ENCODE measurements at places on chromosomes 13 and 19.

DNA sequence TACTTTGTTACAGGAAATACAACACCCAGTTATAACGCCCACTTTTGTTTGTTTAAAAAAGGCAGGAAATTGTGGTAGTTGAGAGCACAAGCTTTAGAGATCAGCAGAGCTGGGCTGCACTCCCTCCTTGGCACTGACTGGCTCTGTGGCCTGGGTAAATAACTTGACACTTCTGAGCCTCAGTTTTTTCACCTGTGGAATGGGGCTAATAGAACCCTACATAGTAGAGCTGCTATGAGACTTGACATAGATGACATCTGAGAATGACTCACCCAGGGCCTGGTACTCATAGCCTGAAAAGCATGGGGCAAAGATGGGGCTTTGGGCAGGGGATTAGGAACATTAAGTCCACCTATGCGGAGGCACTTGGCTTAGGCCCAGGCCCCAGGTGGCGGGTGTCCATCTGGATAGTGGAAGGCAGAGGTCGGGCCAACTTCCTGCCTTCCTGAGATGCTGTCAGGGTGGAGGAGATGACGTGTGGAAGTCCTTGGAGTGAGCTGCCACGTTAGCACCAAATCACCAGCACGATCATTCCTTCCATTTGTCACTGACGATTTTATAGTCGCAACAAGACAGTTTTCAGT, 159.1 kb downstream of the KATNAL1 start:
- DNase-seq: no peak

- DNase-seq: peak; percentile 98
Measured at GRCh38 chr19:2462635-2463421, 6.1 kb upstream of the LMNB2 start.

GRCh38 chr13:41411060-41411459, 46.3 kb upstream of the RGCC start:
- DNase-seq: no peak

DNA sequence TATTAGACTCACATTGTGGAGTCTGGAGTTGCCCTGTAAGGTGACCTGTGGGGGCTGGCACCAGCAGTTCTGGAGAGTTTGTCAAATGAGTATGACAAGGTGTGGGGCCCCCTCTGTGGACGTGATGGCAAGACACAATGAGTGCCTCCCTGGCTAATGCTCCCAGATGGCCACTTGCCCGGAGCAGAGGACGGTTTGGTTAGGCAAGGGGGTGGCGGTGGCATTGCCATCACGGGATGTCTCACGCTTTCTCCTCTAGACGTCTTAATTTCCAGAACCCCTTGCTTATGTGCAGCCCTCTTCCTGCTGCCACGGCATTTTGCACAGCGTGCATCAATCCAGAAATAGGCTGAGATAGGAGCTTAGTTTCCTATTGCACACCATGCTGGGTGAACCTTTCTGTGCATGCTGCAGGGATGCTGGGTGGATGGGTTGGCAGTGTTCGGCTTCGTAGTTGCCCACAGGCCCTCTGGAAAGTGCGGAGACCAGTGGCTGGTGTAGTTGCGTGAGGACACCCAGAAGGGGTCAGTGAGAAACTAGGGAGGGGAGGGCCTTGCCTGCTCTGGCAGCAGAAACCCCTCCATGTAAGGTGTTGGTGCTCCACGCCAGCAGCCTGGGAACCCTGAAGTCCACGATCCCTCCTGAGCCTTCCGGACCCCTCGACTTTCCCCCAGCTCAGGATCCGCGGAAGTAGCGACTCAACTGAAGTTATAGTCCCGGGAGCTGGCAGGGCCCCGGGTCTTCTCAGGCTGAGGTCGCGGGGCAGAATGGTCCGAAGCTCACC, 18.1 kb upstream of the LRP3 start:
- no peak for DNase-seq

DNA sequence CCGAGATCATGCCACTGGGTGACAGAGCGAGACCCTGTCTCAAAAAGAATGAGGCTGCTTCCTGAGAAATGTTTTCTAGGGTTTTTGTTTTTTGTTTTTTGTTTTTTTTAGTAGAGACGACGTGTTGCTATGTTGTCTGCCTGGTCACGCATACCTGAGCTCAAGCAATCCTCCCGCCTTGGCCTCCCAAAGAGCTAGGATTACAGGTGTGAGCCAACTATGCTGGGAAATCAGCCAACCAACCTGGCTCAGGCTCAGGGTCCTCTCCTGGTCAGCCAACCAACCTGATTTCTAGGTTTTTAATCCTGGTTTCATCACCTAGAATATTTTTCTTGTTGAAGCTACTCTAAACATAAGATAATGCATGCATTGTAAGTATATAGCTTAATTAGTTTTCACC, 7.8 kb downstream of the DHX34 start:
- no peak for DNase-seq

- no peak for DNase-seq
Measured at GRCh38 chr13:97130190-97130589, 91.9 kb upstream of the MBNL2 start.

DNA sequence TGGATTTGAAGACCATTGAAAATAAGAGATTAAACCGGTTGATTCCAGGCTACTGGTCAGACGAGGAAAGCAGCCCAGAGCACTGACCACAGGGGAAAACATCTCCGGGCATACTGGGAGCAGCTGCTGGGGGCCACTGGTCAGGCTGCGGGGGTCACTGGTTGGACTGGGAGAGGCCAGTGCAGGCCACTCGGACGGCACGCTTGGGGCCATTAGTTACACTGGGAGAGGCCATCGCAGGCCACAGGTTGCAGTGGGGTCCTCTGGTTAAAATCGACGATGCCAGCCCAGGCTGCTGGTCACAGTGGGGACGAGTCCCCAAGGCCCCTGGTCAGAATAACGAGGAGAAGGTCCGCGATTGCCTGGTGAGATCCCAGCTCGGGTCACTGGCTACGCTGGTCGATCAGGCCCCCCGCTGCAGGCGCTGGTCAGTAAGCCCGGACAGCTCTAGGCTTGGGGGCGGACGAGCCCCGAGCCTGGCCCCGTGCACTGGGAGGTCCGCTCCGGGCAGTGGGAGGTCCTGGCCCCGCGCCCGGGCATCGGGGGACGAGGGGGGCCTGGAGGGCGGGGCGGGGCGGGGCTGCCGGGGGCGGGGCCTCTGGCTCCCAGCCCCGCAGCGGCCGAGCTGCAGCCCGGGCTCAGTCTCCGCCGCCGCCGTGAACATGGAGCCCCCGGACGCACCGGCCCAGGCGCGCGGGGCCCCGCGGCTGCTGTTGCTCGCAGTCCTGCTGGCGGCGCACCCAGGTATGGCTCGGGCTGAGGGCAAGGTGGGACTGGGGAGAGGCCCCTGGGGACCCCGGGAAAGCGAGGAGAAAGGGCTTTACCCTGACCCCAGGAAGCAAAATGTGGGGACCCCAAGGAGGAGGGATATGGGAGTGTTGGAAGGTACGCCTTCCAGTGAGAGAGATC, at the start of gene BCAM:
Gene BCAM (plus strand): TSS at position 641 of the 909 bp plus-strand sequence. CDS start 22 bp downstream, at position 663.
- DNase-seq: peak; percentile 61

- no peak for DNase-seq
Measured at GRCh38 chr19:50820549-50821247, 2.9 kb downstream of the KLK1 start.

- no peak for DNase-seq
Measured at GRCh38 chr13:91758724-91759123, 360.3 kb downstream of the GPC5 start.

- DNase-seq: no peak
Measured at GRCh38 chr19:1491114-1491848, at the start of gene REEP6. Gene REEP6 (plus strand): TSS chr19:1491181. CDS start chr19:1491270, 89 bp downstream.

- DNase-seq: peak; percentile 74
Measured at GRCh38 chr19:13012690-13013608, 17.7 kb downstream of the NFIX start.

GRCh38 chr19:46413262-46414031, at the start of gene CCDC8:
Gene CCDC8 (minus strand): TSS chr19:46413564. CDS start chr19:46412810, 754 bp downstream.
- peak; percentile 98 for DNase-seq

GRCh38 chr13:92843549-92843948, 383.1 kb upstream of the GPC6 start:
- DNase-seq: no peak

GRCh38 chr19:5693195-5694166, 3.4 kb downstream of the RPL36 start:
- no peak for DNase-seq

DNA sequence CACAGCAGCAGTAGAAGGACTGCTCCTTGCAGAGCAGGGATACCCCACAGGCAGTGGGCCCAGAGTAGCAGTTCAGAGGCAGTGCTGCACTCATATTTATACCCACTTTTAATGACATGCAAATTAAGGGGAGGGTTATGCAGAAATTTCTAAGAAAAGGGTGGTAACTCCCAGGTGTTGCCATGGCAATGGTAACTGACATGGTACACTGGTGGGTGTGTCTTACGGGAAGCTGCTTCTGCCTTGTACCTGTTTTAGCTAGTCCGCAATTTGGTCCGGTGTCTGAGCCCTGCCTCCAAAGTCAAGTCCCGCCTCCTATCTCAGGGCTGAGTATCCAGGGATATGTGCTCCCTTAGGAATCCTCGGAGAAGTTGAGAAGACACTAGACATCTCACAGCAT, 79.2 kb upstream of the UQCRFS1 start:
- no peak for DNase-seq

DNA sequence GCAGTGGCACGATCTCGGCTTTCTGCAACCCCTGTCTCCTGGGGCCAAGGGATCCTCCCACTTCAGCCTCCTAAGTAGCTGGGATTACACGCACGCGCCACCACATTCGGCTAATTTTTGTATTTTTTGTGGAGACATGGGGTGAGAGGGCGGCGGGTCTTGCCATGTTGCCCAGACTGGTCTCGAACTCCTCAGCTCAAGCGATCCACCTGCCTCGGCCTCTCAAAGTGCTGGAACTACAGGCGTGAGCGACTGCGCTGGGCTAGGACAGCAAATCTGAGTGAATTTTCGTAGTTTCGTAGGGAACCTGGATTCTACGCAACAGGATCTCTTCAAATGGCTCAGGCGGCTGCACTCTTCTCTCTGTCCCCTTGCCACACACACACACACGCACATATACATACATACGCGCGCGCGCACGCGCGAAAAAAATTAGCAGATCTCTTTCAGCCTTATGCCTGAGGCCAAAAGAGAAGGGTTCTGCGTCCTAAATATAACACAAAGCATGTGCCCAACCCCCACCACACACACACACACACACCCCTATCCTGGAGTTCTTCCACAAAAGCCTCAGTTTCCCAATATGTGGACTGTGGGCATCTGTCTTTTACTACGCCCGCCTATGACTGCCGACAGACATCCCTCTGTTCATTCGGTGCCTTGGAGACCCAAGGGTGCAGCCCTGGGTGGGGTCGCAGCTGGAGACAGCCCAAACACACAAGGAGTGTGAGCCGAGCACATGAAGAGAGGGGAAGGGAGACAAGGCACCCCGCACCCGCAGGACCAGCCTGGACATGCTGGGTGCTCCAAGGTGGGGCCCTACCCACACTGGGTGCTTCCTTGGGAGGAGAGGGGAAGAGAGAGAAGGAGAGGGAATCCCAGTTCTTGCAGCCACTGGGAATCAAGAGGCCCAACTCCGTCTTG, 616 bp downstream of the PINLYP start:
- DNase-seq: peak; percentile 43

- DNase-seq: peak; percentile 66
Measured at GRCh38 chr13:111153977-111154332, 38.8 kb downstream of the ARHGEF7 start.

- DNase-seq: peak; percentile 75
Measured at GRCh38 chr13:113029487-113030258, 60.7 kb downstream of the MCF2L start.

- no peak for DNase-seq
Measured at GRCh38 chr13:46213242-46213641, 1.5 kb downstream of the LRRC63 start.

- DNase-seq: no peak
Measured at GRCh38 chr19:50686310-50687032, 33.1 kb downstream of the SHANK1 start.

- peak; percentile 49 for DNase-seq
Measured at GRCh38 chr13:30164146-30164545, 143.2 kb downstream of the KATNAL1 start.

DNA sequence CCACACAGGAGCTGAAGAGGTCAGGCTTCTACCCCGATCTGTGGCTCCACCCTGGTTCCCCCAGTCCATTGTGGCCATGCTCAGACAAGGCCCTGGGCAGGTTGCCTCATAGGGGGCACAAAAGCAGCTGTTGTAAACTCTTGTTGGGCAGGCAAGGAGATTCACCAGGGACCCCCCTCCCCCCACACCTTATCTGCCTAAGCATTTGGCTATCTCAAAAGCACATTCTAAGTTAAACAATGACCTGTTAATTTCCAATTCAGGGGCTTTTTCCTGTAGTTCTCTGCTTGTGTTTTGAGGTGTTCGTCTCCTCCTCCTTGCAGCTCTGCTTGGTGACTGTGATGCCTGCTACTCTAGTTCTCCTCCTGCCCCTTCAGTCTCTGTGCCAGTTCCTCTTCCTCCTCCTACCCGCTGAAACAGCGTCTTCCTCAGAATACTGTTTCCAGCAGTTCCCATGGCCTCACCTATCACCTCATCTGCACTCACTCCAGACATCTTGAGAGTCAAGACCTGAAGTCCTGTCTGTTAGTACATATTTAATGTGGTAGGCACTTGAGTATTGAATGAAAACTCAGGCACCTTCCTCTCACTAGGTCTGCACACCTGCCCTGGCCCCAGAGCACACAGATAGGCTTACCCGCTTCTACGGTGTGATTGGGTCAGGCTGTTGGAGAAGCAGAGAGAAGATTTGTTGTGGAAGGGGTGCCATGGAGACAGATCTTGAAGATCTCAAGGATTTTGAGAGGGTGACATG, 31.7 kb downstream of the SPATA13 start:
- DNase-seq: peak; percentile 10

DNA sequence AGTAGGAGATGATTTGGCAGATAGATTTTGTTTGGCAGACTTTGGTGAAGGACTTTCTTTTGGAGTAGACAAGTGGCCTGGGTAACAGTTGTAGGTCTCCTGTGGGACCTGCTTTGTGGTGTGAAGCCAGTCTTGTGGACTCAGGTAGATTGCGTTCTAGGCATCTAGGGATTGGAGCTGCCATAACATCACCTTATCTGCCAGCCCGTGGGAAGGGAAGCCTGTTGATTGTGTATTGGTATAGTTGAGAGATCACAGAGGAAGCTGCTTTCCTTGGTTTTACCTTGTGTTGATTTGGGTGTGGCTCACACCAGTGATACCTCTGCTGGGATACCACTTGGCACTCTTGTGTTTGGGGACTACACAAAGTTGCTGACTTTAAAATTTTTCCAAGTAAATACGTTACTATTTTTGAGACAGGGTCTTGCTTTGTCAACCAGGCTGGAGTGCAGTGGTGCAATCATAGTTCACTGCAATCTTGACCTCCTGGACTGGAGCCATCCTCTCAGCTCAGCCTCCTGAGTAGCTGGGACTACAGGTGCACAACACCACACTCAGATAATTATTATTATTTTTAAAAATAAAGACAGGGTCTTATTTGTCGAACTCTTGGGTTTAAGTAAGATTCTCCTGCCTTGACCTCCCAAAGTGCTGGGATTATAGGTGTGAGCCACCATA, 7.8 kb downstream of the HNRNPM start:
- DNase-seq: no peak
